Spinal cord (tissue), 10 donors: ENCODE measurements at places on chromosomes 7 and 10. TPM values are rescaled to one million over a fixed set of nuclear protein-coding genes. Genes with fewer than 3 reads are reported as not detected.
A peak's percentile ranks its signal among the peaks of the same experiment; 100 is the strongest.

- peak; percentile 81 for DNase-seq
Measured at GRCh38 chr7:151759591-151760042, 117.3 kb downstream of the PRKAG2 start.

The GIMAP8 gene
- 3.9 TPM for polyA plus RNA-seq

The SORBS1 gene
- 97.5 TPM for polyA plus RNA-seq

The KLLN gene
- 1.1 TPM for polyA plus RNA-seq
